Stimulated activated CD8-positive, alpha-beta memory T cell treated with anti-CD3 and anti-CD28 coated beads, Interleukin-4, amount 100 ng/mL, for 24 hours (primary cell): ENCODE measurements at places on chromosomes 3 and 15.

DNA sequence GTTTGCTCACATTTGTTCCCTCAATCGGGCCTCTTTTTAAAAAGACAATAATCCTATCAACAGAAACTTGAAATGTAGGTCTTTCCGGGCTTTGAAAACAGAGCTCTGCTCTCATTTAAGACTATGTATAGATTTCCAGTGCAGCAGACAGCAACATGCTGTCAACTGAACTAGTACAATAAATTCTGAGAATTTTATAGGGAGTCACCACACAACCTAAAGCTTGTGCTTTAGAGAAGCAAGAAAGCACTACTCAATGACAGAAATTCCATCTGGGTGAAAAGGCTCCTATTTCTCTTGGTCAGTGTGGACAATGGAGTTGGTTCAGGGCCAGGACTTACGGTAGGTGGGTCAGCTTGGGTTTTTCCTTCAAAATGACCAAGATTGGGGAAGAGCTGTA is 583.5 kb downstream of the ROBO1 start:
- DNase-seq, result no peak

DNA sequence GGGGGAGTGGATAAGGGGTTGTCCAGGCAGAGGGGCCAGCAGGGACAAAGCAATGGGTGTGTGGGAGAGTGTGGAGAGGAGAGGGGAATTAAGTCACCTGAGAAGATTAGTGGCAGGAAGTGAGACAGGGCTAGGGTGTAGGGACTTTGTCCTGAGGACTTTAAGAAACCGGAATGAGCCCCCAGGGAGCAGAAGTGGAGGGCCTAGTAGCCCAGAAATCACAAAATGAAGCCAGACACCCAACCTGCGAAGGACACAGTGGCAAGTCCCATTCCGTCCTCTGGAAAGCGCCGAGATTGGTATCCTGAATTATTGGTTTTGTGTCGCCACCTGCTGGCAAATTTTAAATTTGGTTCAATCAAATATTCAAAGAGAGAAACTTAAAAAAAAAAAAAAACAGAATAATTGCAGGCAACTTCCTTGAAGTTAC is 78.0 kb upstream of the SLC25A36 start:
- DNase-seq, result peak; percentile 1

DNA sequence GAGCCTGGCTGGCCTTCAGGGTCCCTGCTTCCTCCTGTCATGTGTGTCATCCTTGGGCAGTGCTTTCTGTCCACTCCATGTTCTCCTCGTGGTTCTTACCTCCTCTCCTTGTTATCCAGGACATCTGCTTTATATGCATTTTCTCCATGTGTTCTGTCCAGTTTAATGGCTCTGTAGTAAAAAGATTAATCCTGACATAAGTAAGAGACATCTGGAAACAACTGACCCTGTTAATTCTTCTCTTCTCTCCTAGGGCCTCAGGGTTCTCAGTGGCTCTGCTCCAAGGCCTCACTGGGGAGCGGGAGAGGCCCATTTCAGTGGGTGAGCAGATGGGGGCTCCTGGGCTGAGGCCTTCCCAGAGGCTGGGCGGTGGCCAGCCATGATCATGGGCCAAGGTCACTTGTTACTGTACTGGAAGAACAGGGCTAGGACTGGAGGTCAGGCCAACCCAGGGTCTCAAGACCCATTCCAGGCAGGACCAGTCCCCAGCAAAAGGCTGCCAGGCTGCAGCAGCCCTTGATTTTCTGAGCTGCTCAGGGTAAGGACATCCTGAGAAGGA is 20.2 kb upstream of the CDCP1 start:
- DNase-seq, result no peak

GRCh38 chr3:177284383-177284881 is 87.2 kb upstream of the TBL1XR1 start:
- no peak for DNase-seq

GRCh38 chr15:46732060-46732459 is 985.2 kb upstream of the SEMA6D start:
- DNase-seq, result no peak

DNA sequence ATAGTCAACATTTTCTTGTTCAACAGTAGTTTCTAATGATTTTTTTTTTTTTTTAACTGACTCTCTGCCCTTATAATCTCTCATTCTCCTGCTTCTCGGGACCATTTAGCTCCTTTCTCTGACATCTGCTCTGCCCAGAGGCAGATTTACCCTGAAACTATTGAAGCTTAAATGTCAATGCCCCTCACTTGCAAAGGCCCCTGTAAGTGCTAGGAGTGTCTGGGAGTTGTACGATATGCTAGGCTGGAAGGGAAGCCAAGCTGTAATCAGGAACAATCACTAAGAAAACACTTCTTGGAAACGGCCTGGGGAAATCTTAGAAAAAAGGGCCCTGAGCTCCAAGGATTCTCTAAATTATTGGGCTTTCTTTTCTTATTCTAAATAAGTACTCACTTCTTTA is 5.8 kb upstream of the PLOD2 start:
- no peak for DNase-seq

DNA sequence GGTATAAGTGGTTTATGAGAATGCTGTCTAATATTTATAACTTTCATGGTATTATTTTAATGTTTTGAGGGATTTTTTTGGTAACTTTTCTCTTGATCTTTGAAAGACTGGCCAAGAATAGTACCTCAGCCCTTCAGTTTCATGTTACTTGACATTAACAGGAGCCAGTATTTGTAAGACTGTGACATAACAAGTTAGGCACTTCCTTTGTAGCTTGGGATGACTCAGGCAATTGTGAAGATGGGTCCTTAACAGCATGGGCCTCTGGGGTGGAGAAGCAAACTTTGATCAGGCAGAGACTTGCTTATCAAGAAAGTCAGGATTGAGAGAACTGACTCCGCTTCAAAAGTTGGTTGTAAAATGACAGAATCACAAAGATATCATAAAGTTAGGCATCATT is 9.5 kb downstream of the LRRC49 start:
- DNase-seq, result no peak

- DNase-seq, result no peak
Observed at GRCh38 chr15:97156739-97157265, 803.7 kb upstream of the ARRDC4 start.

DNA sequence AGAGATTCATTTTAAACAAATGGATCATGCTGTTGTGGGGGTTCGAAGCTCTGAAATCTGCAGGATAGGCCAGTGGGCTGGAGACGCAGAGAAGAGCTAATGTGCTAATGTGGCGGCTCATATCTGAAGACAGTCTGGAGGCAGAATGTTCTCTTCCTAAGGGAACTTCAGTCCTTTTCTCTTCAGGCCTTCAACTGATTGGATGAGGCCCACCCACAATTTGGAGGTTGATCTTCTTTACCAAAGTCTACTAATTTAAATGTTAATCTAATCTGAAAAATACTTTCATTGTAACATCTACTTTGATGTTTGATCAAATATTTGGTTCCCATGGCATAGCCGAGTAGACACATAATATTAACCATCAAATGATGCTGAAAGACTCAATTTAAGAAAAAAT is 940.2 kb downstream of the ROBO1 start:
- DNase-seq, result no peak

DNA sequence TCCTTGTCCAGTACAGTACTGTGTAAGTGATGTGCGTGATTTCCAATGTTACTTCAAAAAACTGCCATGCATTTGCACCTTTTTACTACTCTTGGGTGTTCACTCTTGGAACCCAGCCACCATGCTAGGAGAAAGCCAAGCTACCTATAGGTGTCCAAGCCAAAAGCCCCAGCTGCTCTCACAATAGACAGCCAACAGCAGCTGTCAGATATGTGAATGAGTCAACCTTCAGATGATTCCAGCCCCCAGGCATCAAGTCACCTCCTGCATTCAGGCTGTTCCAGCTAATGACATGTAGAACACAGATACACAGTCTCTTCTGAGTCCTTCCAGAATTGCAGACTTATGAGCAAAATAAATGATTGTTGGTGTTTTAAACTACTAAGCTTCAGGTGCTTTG is 417.7 kb upstream of the TGFBR2 start:
- DNase-seq, result no peak

- no peak for DNase-seq
Observed at GRCh38 chr3:190543671-190544070, 29.8 kb downstream of the IL1RAP start.

GRCh38 chr15:65334586-65335231 is 30.2 kb downstream of the RNU5B-1 start:
- DNase-seq, result no peak

- no peak for DNase-seq
Observed at GRCh38 chr15:88810446-88810845, 7.2 kb downstream of the ACAN start.

GRCh38 chr15:40584191-40584590 is 9.9 kb upstream of the KNL1 start:
- no peak for DNase-seq

DNA sequence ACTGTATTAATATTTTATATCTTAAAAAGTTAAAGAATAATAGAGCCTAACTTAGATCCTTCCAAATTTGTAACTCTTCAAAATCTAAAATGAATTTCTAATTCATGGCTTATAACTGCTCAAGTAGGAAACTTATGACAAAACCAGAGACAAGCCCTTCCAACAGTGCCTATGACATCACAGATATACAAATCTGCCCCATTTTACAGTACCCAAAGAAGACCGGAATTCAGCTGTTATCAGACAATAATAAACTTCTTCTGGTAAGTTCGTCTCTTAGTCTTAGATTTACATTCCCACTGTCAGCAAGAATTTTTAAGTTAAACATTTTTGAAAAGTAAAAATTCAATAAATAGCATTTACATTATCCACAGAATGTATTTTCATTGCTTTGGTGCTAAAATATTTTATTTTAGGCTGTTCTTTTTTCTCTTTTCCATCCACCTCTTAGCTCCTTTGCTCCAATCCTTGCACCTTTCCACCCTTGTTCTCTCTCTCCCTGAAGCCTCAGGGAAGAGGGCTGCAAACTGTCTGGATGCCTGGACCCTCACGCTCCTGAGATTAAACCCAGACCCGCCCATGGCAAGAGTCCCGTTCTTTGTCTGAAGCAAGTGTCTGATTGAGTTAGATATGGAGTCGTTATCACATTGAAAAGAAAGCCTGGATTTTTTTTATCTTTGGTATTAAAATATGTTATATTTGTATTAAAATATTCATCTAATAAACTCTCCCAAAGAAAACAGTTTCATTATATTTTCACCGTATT is 312.7 kb downstream of the ZBTB20 start:
- DNase-seq, result no peak

DNA sequence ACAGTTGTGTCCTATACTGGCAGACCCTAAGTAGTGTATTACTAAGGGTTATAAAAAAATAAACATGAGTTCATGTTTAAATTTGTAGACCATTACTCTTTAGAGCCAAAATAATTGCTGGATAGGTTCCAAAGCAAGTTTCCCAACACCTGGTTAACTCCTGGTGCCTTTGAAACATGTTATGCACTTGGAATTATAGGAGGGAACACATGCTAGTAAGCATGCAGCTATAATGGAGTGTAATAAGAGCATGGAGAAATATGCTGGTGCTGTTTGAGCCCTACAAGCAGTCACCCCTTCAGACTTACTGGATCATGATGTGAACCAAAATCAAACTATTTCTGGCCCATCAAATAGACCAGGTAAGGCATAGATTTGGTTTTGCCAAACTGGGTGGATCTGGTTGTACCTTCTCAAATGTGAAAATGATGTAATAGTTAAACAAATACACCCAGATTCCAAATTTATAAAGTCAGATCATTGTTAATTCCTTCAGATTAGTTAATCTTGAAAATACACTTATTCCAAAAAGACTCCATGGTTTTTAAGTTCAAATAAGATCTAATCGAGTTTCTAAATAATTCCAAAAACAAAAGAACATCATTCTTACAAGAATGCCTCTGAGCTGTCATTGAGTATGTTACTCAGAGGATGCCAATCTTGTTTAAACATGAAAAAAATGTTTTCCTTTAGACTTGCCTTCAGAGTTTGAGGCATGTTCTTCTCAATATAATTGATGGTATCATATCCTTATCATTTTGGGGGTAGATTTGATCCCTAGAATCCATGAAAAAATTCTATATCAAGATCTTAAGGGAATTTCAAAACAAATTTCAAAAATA is 69.3 kb downstream of the LRRC28 start:
- no peak for DNase-seq

DNA sequence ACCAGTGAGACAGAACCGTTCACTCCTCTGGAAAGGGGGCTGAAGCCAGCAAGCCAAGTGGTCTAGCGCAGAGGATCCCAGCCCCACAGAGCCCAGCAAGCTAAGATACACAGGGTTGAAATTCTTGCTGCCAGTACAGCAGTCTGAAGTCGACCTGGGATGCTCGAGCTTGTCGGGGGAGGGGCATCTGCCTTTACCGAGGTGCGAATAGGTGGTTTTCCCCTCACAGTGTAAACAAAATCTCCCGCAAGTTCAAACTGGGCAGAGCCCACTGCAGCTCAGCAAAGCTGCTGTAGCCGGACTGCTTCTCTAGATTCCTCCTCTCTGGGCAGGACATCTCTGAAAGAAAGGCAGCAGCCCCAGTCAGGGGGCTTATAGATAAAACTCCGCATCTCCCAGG is 11.4 kb downstream of the CEP97 start:
- no peak for DNase-seq

DNA sequence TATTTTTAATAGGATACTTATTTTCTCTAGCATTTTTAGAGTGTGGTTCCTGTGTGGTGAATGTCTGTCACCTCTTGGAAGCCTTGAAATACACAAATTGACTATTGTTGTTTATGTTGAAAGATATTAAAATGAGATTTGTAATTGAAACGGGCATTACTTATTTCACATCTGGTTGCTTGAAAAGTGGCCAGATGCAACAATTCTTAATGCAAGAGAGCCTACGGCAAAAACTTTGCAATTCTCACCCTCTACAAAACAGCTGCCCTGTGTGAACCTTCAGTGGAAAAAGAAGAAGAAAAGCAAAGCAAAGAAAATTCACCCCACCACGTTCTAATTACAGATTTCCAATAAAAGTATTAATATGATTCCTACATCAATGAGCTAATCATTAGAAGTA is 46.6 kb downstream of the PPARG start:
- DNase-seq, result no peak

GRCh38 chr15:73482166-73482565 is 39.2 kb downstream of the REC114 start:
- DNase-seq, result no peak

DNA sequence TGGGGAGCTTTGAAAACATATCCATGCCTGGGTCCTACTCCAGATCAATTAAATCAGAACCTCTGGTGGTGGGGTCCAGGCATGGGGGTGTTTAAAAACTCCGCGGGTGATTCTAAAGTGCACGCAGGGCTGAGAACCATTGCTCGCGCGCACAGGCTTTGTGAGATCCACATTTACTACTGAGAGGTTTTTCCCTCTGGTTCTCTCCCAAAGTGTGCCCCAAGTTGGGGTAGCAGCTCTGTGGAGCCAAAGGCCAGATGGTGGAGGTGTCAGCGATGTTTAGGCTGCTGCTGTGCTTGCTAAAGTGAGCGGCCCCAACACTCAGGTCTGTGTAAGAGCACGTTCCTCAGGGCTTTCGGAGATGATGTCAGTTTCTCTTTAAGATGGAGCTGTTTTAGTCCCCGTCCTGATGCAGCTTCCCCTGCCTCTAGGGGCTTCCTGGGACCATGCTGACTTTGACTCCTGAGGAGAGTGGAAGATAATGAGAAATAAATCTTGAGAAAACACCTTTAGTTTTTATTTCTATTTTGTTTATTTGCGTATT is 13.4 kb upstream of the MAGEF1 start:
- DNase-seq, result no peak

- no peak for DNase-seq
Observed at GRCh38 chr3:56702490-56703315, 19.6 kb upstream of the TASOR start.
